Vagina (tissue), 2 donors: ENCODE measurements at places on chromosomes 3 and 15.

DNA sequence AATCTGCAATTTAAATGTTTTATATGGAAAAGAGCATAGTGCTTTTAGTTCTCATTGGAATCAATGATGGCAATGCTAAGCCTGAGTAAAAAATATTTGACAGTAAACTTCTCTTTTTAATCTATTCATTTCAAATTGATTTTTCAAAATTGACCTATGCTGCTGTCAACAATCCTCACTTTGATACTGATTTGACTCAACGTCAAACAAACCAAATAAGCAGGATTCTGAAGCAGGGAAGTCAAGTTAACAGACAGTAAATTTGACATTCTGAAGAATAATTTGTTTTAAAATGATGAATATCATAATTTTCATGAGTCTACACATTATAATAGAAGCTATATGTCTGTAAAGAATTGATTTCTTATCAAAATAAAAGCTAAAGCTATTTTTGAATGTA, 1053.1 kb downstream of the DIPK2A start:
- no peak for DNase-seq

DNA sequence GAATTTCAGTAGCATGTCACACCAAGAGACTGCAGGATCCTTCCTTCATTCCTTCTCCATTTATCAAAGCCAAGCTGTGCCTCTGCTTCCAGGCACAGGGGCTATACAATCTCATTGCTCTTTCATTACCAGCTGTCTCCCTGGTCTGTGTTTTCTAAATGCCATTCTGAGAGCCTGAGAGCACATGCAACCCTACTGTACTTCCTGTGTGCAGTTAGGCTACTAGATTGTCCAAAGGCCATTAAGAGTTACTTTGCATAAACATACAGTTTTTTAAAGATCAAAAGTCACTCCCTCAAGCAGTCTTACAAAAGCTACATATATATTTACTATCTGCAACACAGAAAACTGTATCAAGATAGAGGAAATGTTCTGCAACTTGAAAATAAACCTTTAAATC, 110.1 kb downstream of the CFAP44 start:
- DNase-seq: no peak

- DNase-seq: no peak
Observed at GRCh38 chr3:72295276-72295961, 510.5 kb upstream of the PROK2 start.

DNA sequence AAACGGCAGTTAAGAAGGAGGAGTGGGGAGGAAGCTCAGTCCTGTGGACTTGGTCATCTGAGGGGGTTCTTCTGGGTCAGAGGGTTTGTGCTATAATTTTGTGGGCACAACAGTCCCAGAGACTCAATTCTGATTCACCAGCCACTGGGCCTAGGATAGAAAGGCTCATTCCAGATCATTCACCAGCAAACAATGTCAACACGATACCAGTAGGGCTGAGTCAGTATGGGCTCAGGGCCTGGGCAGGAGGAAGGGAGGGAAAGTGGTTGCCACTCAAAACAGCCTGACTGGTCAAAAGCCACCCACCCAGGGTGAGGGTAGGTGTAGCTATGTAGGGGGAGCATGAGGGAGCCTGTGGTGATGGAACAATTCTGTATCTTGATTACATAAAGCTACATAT, 86.9 kb upstream of the MEX3B start:
- no peak for DNase-seq

GRCh38 chr3:131714585-131715220, 211.9 kb upstream of the MRPL3 start:
- DNase-seq: no peak

DNA sequence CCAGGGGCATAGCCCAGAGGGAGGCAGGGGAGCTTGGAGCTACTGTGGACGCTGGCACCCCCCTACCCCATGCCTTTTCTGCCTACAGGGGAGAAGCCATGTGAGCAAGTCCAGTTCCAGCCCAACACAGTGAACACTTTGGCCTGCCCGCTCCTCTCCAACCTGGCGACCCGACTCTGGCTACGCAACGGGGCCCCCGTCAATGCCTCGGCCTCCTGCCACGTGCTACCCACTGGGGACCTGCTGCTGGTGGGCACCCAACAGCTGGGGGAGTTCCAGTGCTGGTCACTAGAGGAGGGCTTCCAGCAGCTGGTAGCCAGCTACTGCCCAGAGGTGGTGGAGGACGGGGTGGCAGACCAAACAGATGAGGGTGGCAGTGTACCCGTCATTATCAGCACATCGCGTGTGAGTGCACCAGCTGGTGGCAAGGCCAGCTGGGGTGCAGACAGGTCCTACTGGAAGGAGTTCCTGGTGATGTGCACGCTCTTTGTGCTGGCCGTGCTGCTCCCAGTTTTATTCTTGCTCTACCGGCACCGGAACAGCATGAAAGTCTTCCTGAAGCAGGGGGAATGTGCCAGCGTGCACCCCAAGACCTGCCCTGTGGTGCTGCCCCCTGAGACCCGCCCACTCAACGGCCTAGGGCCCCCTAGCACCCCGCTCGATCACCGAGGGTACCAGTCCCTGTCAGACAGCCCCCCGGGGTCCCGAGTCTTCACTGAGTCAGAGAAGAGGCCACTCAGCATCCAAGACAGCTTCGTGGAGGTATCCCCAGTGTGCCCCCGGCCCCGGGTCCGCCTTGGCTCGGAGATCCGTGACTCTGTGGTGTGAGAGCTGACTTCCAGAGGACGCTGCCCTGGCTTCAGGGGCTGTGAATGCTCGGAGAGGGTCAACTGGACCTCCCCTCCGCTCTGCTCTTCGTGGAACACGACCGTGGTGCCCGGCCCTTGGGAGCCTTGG, 5.6 kb downstream of the CIB1 start:
- no peak for DNase-seq

GRCh38 chr3:115350606-115351005, 203.5 kb upstream of the ZBTB20 start:
- DNase-seq: no peak

DNA sequence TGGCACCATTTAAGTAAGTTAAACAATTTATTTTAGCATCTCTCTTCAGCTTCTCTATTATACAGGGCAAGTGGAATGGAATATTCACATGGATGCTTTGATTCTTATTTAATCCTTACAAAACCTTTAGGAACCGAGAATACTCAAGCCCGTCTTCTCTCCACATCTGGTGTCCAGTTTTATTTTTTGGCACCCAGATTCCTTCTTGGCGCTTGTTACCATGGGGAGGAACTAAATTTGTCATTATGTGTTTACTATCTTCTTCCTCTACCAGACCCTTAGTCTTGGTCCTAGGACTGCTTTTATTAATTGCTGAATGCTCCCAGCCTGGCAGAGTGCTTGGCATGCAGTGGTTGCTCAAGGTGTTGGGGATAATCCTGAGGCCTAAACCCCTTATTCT, 138.8 kb downstream of the CACNA2D3 start:
- no peak for DNase-seq

- no peak for DNase-seq
Observed at GRCh38 chr15:33955945-33956344, 12.4 kb upstream of the CHRM5 start.

GRCh38 chr3:129065016-129065719, 4.6 kb downstream of the GP9 start:
- no peak for DNase-seq
